Spinal cord (tissue), 10 donors: ENCODE measurements at places on chromosomes 12 and 14. TPM values are rescaled to one million over a fixed set of nuclear protein-coding genes. Genes with fewer than 3 reads are reported as not detected.

DNA sequence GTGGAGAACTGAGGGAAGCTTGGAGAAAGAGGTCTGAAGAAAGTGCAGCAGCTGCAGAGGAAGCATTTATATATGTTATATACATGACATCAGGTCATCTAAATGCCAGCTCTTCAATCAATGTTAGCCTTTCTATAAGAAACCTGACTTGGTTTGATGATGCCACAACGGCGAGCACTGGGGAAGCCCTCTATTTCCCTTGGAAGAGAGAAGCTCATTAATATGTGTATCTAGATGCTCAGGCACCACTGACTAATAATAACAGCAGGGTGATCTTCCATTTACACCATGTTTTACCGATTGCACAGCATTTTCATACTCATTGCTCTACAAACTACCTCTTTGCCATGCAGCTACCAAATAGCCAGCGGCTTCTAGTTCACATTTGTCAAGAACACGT lies 811 bp downstream of the ACYP1 start:
- peaks cover 9% of the 10 kb centered on the region for H3K4me1 ChIP-seq
- no peak for DNase-seq
- peak overlapping the region; percentile 76 for H3K27ac ChIP-seq

DNA sequence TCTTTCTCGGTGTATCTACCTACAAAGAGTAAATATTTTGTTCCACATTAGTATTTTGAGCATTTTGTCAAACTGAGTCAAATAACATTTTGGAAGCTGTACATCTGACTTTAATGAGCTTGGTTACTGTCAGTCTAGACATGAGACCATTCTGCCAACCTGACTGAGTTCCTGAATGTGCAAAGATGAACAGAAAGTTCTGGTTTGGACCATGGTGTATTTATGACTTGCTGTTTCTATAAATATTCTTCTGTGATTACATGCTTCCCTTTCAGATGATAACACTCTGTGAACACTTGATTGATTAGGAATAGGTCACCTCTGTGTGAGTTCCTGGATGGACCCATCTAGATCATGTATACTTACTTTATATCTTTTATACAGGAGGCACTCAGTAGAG lies 827.8 kb downstream of the VRK1 start:
- no peaks in the 10 kb centered on the region for H3K36me3 ChIP-seq
- H3K27me3 ChIP-seq, result no peaks in the 10 kb centered on the region
- DNase-seq, result no peak
- no peak overlapping the region for H3K4me3 ChIP-seq

GRCh38 chr14:79630288-79630960 lies 580.9 kb downstream of the DIO2 start:
- no peak overlapping the region for H3K27ac ChIP-seq
- H3K27me3 ChIP-seq, result no peaks in the 10 kb centered on the region
- no peak for DNase-seq
- no peaks in the 10 kb centered on the region for H3K4me1 ChIP-seq
- no peaks in the 10 kb centered on the region for H3K36me3 ChIP-seq

DNA sequence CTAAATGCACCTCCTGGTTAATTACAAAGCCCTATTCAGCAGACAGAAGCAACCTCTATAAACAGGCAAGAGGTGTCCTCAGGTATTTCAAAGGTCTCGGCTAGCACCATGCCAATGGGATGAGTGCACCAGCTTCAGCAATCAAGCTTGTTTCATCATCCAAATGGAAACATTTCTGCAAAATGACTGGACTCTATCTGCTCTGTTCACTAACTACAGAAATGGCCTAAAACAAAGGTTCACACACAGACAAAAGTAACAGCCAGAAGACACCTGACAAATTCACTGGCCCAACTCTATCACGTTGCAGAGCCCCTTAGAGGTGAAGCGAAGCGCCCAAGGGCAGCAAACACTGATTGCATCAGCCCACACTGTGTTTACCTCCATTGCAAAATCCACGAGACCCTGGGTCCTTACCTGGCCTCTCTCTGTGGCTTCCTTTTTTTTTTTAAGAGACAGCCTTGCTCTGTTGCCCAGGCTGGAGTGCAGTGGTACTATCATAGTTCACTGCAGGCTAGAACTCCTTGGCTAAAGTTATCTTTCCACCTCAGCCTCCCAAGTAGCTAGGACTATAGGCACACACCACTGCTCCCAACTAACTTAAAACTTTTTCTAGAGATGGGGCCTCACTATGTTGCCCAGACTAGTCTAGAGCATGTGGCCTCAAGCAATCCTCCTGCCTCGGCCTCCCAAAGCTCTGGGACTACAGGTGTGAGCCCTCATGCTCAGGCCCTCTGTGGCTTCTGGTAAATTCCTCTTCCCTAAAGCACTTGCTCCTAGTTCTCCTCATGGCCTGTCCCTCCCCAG lies 8.5 kb upstream of the SYNE3 start:
- H3K27ac ChIP-seq, result no peak overlapping the region
- H3K4me1 ChIP-seq, result peaks cover 9% of the 10 kb centered on the region
- no peaks in the 10 kb centered on the region for H3K36me3 ChIP-seq
- H3K4me3 ChIP-seq, result no peak overlapping the region
- no peak for DNase-seq

- no peak for DNase-seq
- H3K4me3 ChIP-seq, result no peak overlapping the region
- H3K36me3 ChIP-seq, result no peaks in the 10 kb centered on the region
- no peaks in the 10 kb centered on the region for H3K27me3 ChIP-seq
These were observed 218.4 kb downstream of the BCAT1 start for GRCh38 chr12:24730489-24730896.

DNA sequence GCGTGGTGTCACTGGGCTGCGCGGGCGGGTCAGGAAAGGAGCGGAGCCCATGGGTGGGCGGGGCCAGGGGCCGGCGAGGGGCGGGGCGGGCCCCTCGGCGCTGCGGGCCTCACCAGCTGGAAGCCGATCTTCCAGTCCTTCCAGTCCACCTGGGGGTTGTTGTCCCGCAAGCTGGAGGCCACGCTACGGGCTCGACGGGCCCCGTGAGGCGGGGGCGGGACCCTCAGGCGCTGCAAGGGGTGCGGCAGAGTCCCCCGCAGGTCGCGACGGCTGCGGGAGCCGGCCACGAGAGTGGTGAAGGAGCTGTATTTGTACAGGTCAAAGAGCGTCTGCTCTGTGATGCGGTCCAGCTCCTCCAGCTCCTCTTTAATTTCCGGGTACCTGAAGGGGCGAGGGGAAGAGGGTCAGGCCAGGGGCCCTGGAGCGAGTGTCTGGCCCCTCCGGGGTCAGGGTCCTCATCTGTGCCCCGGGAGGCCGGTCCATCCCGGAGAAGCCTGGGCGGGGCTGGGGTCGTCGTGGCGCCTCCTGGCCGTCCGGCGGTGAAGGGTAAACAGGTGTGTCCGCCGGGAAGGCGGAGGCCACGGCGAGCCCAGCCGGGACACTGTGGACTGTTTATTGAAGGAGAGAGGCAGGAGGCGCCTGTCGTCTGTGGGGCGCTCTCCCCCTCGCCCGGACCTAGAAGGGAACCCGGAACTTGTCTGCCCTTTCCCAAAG lies 11.9 kb downstream of the SCNN1A start:
- no peak overlapping the region for H3K27ac ChIP-seq
- H3K4me1 ChIP-seq, result peaks cover 8% of the 10 kb centered on the region
- H3K27me3 ChIP-seq, result peaks cover 10% of the 10 kb centered on the region
- peak overlapping the region; percentile 26 for H3K4me3 ChIP-seq

- no peaks in the 10 kb centered on the region for H3K36me3 ChIP-seq
- no peaks in the 10 kb centered on the region for H3K27me3 ChIP-seq
- no peaks in the 10 kb centered on the region for H3K4me1 ChIP-seq
- peak overlapping the region; percentile 72 for H3K27ac ChIP-seq
- peak; percentile 3 for DNase-seq
These were observed 6.0 kb upstream of the ATP23 start for GRCh38 chr12:57935331-57935730.

- H3K4me1 ChIP-seq, result peaks cover under 1% of the 10 kb centered on the region
- no peaks in the 10 kb centered on the region for H3K27me3 ChIP-seq
- no peaks in the 10 kb centered on the region for H3K36me3 ChIP-seq
- no peak overlapping the region for H3K4me3 ChIP-seq
- no peak for DNase-seq
These were observed 190.0 kb downstream of the TMX1 start for GRCh38 chr14:51430079-51430478.

GRCh38 chr12:89183985-89184435 lies 168.3 kb downstream of the DUSP6 start:
- H3K27me3 ChIP-seq, result no peaks in the 10 kb centered on the region
- H3K4me3 ChIP-seq, result no peak overlapping the region
- DNase-seq, result no peak
- H3K4me1 ChIP-seq, result no peaks in the 10 kb centered on the region

TCL1B gene
- total RNA-seq, result not detected

HNF1A gene
- not detected for total RNA-seq

KRT78 gene
- total RNA-seq, result 0.11 TPM

RASSF9 gene
- total RNA-seq, result 6.7 TPM

ALDH1L2 gene
- 9.5 TPM for total RNA-seq

REP15 gene
- total RNA-seq, result 1.7 TPM

NFE2 gene
- total RNA-seq, result 5.6 TPM

RAD9B gene
- total RNA-seq, result 1.2 TPM

TMEM229B gene
- 13.9 TPM for total RNA-seq
